ENCODE measurements at places on chromosomes 7 and 10.

GRCh38 chr7:7183061-7183837 lies 905 bp downstream of the C1GALT1 start:
- DNase-seq: peak; percentile 28

DNA sequence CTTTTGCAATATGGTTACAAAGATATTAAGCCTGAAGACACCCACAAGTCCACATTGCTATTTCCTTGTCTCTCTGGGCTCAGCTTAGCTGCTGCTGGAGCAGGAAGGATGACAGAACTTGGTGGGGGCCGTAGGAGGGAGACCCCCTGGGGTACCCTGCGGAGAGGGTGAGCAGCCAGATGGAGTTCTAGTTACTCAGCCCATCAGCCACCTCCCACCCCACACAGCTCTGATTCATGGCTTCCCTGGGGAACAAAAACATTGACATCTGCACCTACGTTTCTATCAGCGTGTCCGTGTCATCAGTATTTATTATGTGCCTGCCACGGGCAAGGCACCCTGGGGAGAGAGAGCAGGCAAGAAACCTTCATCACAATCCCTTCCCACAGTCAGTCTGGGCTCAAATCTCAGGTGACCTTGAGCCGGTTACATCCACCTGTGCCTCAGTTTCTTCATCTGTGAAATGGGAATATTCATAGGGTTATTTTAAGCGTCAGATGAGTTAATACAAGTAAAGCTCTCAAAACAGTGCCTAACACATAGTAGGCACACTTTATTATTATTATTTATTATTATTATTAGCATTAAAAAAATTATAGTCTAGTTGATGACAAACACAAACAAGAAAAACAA lies 131.5 kb downstream of the C10orf105 start:
- no peak for DNase-seq

DNA sequence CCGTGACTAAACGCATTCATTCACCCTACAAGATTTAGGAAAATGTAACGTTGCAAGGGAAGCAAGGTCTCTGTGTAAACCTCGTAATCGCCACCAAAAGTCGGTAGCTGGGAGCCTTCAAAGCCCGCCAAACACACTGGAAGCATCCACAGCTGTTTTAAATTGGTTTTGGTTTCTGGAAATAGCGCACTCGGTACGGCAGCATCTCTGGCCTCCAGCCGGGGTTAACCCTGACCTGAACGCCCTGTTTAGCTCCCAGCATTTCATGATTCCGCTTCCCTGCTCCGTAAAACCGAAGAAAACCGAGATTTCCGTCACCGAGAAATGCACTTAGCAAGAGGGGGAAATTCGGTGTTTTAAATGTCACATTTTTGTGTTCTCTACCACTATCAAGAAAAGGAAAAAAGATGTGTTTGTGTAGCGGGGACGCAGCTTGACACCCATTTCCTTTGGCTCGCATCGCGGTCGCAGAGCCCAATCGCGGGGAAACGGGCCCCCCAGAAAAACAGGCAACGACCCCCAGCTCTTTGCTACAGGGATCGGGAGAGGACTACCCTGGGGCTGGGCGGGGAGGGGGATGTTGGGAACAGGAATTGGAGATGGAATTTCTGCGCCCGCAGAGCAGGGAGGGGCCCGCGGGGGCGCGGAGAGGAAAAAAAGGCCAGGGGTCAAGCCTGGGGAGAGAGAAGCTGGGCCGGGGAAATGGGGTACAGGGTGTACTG lies 646 bp downstream of the SGCE start:
- DNase-seq: no peak

DNA sequence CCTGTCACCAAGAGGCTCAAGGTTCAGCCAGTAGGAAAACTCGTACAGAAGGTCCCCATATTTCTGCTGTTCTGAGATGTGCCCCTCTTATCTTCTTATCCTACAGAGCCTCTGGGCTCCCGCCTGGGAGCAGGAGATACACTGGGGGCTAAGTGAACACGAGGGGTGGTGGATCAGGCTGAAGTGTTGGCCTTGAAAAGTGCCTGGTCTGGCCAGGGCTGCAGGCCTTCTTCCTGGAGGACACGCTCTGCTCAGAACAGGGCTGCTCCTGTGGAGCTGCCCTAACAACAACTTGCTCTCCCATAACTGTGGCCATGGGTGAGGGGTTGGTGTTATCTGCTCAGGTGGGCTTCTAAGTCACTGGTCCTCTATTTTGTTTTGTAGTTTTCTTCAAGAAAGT lies 33.7 kb downstream of the C10orf120 start:
- no peak for DNase-seq

GRCh38 chr7:158414002-158414401 lies 173.6 kb downstream of the PTPRN2 start:
- DNase-seq: no peak

DNA sequence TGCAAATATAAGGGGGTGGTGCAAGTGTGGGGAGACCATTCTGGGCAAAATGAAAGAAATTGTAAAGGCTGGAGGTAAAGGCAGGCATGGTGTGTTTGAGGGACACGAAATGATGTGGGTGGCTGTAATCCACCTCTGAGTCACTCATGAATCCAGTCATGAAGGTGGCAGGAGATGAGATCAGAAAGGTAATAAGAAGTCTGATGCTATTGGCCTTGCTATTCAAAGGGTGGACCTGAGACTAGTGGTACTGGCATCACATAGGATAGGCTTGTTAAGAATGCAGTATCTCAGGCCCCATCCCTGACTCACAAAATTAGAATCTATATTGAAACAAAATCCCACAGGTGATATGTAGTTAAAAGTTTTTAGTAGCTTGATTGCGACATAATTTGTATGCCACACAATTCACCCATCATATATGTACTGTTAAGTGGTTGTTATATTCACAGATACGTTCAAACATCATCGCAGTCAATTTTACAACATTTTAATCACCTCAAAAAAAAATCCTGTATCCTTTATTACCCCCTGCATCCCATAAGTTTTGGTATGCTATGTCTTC lies 85.6 kb downstream of the ST8SIA6 start:
- DNase-seq: no peak

GRCh38 chr10:7944215-7944480 lies 110.3 kb upstream of the GATA3 start:
- DNase-seq: no peak

- no peak for DNase-seq
These were observed 31.2 kb downstream of the JAKMIP3 start for GRCh38 chr10:132096863-132097478.

DNA sequence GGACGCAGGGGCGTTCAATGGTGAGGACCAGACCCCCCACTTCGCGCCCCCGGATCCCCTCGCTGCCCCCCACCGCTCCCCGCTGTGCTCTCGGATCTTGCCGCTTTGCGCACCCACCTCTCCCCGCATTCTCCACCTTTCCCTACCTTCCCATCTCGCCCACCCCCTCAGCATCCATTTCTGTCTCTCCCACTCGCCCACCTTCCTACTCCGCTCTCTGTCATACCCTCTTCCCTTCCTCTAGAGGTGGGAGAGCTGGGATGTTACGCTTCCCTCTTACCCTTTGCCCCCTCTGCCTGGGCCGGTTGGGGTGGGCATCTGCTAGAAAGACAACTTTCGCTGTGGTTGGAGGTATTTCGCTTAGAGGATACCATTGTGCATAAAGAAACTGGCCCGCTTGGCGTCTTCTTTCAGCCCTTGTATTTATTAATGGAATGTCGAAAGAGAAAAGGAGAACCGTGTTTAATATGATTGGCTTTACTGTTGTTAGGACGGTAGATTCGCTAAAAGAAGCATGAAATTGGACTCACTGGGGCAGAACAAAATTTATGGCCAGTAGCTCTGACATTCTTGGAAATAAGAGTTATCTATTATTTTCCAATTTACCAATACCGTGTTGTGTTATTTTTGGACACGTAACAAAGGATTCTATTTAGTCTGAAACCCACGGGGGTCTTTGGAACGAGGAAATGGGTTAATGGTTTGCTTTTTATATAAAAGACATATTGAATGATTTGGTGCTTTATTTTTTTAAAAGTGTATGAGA lies 873 bp downstream of the PRKAR2B start:
- DNase-seq: no peak

- DNase-seq: peak; percentile 79
These were observed 243.1 kb downstream of the INHBA start for GRCh38 chr7:41459623-41460261.

DNA sequence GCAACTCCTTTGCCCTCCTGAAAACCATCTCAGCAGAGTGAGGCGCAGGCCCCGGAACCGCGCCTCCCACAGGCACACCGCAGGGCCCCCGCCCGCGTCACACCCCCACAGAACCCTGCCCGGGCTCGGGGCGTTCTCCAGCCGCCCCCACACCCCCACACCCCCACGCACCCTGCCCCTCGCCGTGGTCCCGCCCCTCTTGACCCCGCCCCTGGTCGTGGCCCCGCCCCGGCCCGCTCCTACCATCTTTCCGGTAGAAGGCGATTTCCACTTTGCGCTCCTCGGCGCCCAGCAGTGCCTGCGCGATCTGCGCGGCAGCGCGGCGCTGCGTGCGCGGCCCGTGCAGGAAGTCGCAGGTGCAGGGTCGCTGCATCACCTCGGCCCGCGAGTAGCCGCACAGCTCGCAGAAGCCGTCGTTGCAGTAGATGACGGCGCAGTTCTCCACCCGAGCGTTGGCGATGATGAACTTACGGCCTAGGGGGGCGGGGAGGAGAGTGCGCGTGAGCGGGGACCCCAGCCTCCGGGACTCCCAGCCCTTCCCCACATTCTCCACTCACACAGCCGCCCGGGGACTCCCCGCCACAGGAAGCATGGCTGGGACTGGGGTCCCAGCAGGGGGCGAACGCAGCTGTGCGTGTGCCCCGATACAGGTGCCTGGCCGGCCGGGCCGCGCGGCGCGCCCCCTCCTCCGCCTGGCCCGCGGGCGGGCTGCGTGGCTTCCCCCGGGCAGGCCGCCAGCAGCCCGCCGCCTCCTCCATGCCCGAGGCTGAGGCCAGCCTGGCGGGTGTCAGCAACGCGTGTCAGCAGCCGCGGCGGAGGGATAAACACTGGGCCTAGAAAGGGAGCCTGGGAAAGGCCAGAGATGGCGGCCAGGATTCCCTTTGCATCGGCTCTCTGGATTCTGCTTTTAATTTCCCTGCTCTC lies 3.4 kb downstream of the KCNH2 start:
- peak; percentile 31 for DNase-seq

DNA sequence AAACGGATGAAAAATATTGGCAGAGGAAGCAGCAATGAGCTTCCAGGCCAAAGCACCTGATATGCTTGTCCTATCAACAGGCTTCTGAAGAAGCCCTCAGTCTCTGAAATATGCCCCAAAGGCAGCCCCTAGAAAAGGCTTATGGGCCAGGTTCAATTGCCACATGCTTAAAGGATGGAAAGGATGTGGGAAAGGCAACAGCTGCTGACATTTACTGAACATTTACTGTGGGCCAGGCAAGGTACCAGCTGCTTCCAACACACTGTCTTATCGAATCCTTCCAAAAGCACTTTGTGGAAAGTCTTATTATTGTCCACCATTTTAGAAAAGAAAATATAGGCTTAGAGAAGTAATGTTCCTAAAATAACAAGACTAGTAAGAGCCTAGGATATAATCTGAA lies 56.5 kb downstream of the DOCK4 start:
- DNase-seq: no peak
